ENCODE measurements at places on chromosomes 12 and 14.

GRCh38 chr14:73311708-73312030, 74.4 kb downstream of the PAPLN start:
- DNase-seq = no peak

DNA sequence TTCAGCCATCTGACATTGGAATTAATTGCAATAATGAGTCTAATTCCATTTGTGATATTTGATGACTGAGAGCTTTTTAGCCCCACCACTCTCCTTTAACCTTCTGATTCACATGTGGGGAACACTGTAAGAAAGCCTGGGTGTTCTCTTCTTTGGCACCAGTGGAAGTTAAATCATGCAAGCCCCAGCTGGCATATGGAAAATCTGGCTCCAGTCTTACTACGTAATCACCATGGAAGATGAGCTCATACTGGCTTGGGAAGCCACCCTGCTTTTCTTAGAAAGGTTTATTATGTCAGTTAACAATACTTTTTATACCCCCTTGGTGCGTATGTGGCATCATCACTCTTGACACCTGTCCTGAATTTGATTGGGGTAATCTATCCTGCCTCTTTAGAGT, 479.3 kb downstream of the SLC16A7 start:
- no peak for DNase-seq

DNA sequence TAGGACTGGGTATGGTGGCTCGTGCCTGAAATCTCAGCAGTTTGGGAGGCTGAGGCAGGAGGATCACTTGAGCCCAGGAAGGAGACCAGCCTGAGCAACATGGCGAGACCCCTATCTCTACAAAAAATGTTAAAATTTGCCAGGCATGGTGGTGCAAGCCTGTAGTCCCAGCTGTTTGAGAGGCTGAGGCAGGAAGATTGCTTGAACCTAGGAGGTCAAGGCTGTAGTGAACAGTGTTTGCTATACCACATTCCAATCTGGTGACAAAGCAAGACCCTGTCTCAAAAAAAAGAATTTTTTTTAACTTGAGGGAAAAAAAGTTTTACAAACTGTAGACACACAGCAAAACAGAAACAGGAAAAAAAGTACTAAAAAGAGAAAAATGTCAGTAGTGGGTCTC, 2.3 kb upstream of the MAP3K9 start:
- DNase-seq = no peak

DNA sequence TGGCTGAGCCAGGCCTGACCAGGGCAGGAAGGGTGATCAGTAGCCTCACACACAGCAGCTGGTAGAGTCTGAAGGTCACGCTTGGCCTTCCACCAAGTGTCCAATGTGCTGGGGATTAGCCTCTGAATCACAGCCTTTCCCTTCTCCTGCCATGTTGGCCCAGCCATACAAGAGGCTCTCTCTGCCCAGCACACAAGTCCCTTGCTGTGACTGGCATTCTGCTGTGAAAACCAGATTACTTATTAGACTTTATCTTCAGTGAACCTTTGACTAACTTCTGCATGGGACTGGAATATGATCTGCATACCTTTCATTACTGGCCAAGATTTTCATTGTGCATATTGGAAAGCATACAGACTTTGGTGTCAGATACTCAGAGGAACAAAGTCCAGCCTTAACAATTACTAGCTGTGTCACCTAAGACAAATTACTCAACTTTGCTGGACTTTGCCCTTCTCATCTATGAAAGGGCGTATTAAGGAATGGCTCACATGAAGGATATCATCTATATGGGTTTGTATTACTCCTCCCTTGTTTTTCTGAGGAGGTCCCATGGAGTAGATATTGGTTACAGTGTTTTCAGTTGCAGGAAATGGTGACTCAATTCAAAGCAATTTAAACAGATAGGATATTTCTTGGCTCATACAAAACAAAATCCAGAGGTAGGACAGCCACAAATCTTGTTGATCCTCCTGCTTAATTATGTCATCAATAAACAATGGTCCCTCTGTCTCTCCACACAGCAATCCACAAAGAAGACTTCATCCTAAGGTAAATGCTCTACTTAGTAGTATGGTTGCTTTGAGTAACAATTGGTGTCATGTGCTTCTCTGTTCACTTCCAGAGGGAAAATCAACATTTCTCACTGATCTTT, 99.6 kb downstream of the DYRK2 start:
- DNase-seq = no peak

DNA sequence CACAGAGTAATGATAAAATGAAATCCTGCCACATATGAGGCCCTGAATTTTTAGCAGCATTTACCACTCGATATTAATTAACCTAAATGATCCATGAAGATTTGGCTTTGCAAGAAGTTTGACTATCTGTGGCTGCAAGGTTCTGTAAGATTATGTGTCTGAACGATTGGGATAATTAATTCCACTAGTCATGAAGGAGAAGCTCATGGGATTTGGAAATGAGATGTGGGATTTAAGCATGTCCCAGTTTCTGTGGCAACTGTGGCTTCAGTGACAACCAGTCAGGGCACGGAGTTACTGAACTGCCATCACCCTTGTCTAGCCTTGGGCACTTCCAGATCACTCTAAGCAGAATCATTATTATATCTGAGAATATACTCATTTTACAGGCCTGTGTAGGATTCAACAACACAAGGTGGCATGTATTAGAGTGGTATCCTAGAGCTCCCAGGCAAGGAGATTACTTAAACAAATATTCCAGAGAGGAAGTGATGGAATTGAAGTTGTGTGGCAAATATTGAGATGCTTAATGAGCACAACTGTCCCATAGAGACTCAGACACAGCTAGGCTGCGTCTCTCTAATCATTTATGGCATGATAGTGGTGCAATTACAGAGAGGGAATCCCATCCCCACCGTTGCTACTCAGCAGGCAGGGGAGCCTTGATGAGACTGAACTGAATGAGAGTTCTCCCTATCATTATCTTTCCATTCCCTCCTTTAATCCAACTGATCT, 205.0 kb upstream of the KRR1 start:
- no peak for DNase-seq

GRCh38 chr12:125283521-125283920, 218.3 kb downstream of the AACS start:
- DNase-seq = no peak

GRCh38 chr14:101047326-101047725, 143.8 kb upstream of the RTL1 start:
- DNase-seq = no peak

DNA sequence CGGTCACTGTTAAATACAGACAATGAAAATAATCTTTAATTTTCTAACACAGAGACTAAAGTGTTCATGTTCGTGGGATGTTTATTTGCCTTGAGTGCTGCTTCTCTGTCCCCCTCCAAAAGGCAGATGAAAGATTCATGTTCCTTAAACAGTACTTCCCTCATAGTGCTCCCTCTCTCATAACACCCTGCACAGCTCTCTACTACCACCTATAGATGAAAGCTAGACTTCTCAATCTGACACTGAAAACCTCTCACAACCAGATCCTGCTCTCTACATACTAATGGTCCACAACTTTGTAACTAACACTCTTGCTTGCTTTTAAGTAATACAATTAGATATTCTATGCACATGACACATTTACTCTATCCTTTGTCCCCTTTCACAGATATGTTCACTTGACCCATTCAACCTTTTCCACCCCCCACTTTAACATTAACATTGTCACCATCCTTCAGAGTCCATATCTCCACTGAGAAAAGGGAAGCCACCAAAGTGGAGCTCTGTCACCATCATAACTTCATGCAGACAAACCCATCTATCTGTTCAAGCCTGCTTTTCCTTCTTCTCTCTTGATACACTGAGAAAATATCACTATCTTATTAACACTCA, 266.4 kb upstream of the USP15 start:
- peak; percentile 67 for DNase-seq

DNA sequence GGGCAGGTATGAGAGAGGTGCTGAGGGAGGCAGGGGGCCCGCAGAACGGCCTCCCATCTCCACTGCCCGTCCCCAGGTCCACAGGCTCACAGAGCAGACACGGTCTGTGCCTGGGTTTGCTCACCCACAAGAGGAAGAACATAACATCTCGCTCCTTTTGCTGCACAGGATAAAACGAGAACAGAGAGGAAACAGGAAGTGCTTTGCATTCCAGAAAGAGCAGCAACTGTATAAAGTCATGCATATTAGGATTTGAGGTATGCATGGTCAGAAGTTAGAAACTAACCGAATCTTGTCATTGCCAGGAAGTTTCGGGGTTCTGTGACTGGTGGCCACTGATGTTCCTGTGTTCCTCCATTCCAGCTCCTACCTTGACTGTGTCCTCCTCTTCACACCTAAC, 25.0 kb downstream of the NTF3 start:
- DNase-seq = peak; percentile 43

- peak; percentile 46 for DNase-seq
Measured at GRCh38 chr12:26130728-26131127, 5.9 kb upstream of the BHLHE41 start.

GRCh38 chr14:90281756-90282155, 25.4 kb downstream of the PSMC1 start:
- DNase-seq = no peak

DNA sequence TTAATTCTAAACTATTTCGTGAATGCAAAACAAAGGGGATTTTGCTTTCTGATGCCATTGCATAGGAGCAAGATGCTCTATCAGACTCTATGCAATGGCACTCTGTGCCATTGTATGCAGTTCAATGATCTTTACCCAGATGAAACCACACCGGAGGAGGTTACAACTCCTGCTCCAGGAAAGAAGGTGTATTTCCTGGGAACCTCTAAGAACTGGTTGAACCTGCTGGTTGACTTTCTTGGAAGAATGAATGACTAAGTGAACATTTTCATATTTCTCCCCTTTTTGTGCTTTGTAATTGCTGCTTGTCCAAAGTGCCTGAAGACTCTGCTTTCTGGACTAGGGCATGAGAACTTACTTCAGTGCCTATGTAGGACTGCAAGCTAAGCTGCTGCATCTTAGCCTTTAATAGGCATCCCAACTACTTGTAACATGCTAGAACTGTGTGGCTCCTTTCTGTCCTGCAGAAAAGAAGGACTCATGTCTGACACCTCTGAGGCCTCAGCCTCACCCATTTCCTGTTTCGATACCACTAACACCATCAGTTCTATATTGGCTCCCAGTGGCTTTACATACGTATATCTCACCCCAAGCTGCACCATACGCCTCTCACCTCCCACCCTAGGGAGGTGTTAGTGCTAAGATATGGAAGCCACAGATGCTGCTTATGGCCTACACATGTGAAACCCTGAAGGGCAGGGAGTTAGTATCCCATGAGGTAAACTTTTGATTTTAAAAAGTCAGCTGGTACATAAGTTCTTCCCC, 193.5 kb upstream of the CNOT2 start:
- no peak for DNase-seq

DNA sequence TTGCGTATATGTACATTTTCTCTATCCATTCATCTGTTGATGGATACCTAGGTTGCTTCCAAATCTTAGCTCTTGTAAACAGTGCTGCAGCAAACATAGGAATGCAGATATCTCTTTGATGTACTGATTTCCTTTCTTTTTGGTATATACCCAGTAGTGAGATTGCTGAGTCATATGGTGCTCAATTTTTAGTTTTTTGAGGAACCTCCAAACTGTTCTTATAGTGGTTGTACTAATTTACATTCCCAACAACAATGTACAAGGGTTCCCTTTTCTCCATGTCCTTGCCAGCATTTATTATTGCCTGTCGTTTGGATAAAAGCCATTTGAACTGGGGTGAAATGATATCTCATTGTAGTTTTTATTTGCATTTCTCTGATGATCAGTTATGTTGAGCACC, 44.3 kb downstream of the PELI2 start:
- DNase-seq = peak; percentile 52

- peak; percentile 58 for DNase-seq
Measured at GRCh38 chr12:57803319-57803893, 15.1 kb downstream of the AVIL start.

GRCh38 chr12:109612003-109612402, 38.4 kb downstream of the MVK start:
- DNase-seq = no peak

DNA sequence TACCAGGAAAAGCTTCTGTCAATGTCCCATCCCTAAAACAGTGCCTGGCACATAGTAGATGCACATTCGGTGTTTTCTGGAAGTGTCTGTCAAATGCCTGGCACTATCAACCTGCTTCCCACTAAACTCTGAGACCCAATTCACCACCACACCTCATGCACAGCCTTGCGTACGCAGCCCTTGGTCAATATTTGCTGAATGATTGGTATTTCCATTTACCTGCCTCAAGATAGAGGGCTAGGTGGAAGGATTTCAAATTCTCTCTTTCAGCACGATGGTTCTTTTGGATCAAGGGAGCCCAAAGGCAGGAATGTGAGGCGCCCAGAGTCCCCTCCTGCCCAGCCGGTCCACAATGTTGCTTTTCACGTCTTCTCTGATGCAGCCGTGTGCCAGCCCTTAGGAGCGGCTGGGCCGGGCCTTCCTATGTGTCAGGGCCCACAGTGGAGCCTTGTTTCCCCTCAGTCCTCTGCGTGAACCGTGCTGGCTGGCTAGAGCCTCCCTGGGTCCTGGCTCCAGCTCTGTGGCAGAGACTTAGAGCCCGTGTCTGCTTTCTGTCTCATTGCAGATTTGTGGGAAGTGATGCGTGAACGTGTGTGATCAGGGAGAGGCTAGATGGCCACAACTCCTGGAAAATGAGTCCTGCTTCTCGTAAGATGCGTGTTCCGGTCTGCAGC, 99.9 kb upstream of the RFLNA start:
- DNase-seq = no peak

- DNase-seq = peak; percentile 9
Measured at GRCh38 chr14:104135121-104135903, 3.1 kb upstream of the KIF26A start.

DNA sequence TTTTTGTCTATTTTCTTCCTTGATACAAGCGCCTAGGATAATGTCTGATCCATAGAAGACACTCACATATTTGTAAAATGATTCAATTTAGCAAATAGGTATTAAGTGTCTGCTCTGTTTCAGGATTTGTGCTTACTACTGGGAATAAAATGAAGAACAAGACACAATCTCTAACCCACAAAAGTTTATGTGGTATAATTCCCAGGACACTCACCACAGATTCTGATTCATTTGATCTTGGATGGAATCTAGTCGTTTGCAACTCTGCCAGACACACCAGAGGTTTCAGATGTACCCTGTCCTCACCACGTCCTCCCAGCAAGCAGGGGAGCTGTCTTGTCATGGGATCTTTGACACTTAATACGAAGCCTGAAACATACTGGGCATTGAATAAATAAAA, 208.3 kb downstream of the LRIG3 start:
- DNase-seq = no peak
